Stimulated activated CD4-positive, alpha-beta T cell treated with anti-CD3 and anti-CD28 coated beads, Interleukin-1b, Interleukin-23, amount 100 ng/mL, for 1 hour (primary cell): ENCODE measurements at places on chromosomes 5 and 9.

- DNase-seq, result no peak
Observed at GRCh38 chr5:5293029-5293428, 129.4 kb upstream of the ICE1 start.

DNA sequence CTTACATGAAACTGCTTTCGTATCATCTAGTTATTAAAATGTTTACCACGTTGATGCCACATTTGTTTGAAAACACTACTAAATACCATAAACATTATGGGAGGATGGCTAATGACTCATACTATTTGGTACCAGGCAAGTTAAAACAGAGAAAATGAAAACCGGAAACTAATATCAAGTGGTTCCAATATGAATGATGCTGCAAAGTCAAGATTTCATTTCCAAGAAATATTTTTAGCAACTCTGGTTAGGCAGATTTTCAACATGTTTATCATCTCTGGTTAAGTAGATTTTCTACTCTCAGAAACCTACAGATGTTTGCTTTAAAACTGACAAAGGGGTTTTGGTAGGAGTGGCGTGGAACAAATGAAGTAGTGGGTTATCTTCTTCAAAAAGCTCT lies 4.9 kb upstream of the F2R start:
- no peak for DNase-seq

GRCh38 chr9:137789295-137789895 lies 88.2 kb upstream of the CACNA1B start:
- DNase-seq, result no peak

DNA sequence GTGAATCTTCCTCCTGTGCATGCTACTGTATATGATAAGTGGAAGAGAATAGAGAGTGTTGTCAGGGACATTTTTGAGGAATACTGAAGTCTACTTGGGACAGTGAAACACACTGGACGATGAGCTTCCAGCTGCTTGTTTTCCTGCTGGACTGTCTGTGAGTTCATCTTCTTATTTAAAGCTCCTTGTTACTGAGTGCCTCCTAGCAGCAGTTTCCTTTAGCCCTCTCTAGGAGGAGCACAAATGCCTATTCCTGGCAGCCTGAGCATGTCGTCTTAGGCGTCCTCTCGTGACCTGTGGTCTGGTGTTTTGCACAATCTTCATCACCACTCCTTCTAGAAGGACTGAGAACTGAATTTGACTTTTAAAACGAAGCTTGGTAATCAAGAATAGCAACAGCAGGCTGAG lies 43.8 kb downstream of the ANKRD33B start:
- no peak for DNase-seq

- DNase-seq, result no peak
Observed at GRCh38 chr9:135711391-135711790, 9.4 kb downstream of the KCNT1 start.
